ENCODE measurements at places on chromosomes 2 and 18.

DNA sequence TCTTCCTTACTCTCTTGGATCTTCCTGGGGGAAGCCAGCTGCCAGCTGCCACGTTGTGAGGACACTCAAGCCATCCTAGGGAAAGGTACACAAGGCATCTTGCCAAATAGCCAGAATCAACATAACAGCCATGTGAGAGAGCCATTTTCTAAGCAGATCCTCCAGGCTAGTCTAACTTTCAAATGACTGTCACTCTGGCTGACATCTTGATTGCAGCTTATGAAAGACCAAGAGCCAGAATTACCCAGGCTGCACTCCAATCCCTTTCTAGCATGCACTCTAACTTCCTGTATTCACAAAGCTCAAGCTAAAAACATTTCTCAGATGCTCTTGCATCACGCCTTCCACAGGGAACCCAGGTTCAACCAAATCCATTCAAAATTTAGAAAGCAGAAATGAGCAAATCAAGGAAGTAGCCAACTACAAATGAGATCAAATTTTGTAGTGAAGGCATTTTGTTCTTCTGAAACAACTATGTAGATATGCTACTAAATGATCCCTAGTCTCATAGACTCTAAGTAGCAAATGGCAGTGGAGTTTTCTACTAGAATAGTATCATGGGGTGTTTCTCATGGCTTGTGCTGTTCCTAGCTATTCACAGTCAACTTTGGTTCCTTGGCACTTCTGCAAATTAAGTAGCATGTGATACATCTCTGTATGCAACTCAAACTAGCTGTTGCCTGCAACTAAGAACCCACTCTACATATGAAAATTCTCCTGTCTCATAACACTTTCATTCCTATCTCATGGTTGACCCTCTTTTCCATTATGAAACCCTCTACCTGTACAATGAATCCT, 281.9 kb downstream of the ZEB2 start:
- DNase-seq: no peak

DNA sequence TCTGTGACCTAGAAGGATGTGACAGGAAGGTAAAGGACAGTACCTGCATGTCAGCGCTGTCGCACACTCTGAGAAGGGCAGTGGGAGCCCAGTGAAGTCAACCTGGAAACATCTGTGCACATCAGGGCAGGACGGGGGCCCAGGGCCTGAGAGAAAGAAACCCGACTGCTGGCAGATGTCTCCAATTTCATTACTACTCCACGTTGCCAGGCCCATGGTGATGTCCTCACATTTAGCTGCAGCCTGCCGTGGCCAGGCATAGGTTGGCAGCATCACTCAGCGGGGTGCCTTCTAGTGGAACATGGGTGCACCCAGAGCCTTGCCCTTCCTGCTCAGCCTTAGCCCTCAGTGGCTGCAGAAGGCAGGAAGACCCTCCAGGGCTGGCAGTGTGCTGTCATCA, 72.3 kb upstream of the FOSL2 start:
- DNase-seq: no peak

- peak; percentile 27 for DNase-seq
Measured at GRCh38 chr2:199019898-199020507, 437.7 kb downstream of the SATB2 start.

- DNase-seq: no peak
Measured at GRCh38 chr2:70927138-70927537, 8.6 kb upstream of the ATP6V1B1 start.

Measured in GM04504 (cell line).